ENCODE measurements at places on chromosomes 4 and X.

DNA sequence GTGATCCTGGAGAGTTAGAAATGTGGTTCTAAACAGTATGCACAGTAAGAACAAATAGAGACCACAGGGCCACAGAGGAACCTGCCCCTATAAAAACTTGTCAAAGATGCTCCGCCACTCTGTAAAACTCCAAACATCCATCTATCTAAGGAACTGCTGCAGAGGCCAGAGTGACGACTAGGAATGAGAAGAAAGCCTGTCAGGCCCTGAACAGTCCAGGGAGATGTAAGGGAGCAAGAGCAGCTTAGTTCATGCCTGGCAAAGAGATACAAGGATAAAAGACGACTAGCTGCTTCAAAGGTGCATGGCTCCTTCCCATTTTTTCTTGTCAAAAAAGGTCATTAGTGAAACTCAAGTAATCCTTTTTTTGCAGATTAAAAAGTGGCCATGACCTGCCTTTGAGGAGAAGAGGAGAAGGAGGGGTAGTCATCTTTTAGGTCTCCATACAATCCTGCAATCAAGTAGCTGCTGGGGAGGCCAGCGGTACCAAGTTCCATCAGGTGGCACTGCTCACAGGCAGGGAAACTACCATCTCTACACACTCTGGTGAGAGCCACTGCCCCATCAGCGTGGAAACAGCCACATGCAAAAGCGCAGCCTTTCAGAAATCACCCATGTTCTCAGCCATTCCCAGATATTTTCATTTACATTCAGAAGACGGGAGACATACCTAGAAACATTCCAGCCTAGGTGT lies 162.1 kb downstream of the TSPAN5 start:
- no peak for DNase-seq

DNA sequence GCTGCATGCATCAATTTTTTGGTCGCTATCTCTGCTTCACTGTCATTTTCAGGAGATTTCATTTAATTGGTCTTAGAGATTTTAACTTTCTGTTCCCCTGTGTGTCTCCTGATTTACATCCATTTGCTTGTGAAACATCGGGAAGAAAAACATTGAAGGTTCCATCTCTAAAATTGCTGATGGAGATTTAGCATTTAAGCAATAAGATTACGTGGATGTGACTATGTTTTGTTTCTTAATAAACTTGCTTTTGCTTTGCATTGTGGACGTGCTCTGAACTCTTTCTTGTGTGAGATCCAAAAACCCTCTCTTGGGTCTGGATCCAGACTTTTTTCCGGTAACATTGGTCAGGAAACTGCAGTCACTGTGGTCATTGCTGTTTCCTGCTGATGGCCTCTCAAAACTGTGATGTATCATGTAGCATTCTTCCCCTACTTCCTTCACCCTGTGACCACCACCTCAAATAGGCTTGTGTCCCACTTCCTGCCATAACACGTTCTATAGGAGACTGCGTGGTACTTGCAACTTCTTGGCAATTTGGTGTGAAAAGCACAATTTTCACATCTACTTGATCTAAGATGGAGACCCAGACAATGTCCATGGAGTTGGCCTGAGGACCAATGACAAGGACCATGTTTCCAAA lies 4.9 kb downstream of the CXCL2 start:
- no peak for DNase-seq

DNA sequence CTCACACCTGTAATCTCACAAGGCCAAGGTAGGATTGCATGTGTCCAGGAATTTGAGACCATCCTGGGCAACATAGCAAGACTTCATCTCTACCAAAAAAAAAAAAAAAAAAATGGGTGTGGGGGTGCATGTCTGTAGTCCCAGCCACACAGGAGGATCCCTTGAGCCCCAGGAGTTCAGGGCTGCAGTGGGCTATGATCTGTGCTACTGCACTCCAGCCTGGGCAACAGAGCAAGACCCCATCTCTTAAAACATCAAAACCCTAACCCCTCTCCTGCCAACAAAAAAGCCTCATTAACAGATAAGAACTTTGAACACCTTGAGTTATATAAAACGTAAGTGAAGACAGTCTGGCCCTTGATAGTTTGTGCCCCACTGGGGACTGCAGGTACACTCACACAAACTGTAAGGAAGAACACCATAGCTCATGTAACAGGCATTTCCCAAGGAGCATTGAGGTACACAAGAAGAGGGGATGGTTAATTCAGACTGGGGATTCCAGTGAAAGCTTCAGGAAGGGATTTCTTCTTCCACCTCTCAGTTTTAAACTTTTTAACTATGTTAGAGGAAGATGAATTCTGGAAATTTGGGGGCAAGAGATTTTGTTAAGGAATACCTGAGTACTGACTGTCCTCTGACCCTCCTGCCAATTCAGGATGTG lies 34.7 kb downstream of the RBPJ start:
- no peak for DNase-seq

GRCh38 chrX:34654696-34655490 lies 2.2 kb downstream of the TMEM47 start:
- DNase-seq, result no peak

DNA sequence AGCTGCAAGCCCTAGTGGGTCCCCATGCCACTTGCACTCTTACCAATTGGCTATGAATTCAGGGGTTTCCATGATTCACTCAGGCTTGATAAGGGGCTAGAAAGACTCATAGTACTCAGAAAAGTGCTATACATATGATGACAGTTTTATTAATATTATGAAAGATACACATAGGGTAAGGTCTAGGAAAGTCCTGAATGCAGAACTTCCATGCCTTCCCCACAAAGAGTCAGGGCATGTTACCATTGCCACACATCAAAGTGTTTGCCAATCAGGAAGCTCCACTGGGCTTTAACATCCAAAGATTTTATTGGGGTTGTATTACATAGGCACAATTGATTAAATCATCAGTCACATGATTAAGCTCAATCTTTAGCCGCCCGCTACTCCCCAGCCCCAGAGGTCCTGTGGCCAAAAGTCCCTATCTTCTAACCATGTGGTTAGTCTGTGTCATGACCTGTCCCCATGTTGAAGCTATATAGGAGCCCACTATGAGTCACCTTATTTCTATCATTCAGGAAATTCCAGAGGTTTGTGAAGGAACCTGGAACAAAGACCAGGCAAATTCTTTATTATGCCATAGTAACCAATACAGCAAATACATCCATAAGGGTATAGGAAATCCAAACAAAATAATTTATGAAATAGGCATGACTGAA lies 635.6 kb downstream of the STPG2 start:
- DNase-seq, result no peak

- DNase-seq, result no peak
These were observed 71.8 kb downstream of the RTL9 start for GRCh38 chrX:110430293-110431076.

DNA sequence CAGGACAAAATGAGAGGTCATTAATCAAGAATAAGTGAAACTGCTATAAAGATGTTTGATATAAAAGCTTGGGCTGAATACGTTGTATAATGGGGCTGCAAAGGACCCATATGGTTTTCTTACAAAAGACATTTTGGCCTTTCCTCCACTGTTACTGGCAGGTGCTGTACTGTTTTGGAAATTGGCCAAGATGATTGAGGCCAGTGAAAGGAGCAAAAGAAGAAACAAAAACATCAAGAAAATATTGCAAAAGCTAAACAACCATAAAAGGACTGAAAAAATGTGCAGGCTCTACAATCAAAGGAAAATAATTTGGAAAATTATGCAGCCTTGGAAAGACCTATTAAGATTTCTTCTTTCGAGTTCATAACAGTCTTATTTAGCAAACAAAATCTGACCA lies 222.2 kb upstream of the PPP1R2C start:
- DNase-seq, result no peak

- DNase-seq, result no peak
These were observed 31.4 kb downstream of the HOPX start for GRCh38 chr4:56649445-56650261.

GRCh38 chr4:87339440-87339839 lies 16.8 kb upstream of the HSD17B13 start:
- no peak for DNase-seq

DNA sequence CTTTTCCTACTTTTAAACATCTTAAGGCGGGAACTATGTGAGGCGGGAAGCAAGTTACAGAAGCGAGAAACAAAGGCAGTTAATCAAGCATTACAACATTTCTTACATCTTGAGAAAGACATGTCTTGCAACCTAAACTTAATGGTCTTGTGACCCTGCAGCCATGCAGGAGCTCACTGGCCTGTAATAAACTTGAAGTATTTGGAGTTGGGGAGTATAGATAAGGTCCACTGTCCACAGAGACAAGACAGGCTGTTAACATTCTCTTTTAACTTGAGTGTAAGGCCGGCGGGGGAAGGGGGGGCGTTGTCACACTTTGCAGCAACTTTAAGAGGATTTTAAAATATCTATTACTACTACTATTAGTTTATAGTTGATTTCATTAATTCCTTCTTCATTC lies 10.3 kb upstream of the UGT8 start:
- no peak for DNase-seq

GRCh38 chr4:113943085-113943484 lies 36.4 kb downstream of the ARSJ start:
- DNase-seq, result no peak

DNA sequence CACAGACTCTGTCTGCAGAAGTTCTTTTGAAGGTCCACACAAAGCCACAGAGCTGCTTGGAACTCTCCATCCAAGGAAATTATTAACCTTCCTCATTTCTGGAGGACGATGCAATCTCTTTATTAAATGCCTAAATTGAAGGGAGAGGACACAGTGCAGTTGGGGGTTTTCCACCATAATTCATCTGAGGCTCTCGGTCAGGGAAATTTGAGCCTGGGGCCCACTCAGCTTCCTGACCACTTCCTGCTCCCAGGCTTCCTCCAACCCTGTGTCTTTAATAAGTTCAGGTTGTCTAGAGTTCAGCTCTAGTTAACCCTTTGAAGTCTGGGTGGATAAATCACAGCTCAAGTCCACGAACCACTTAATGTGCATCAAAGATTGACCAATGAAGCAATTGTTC lies 58.5 kb downstream of the PRPS1 start:
- no peak for DNase-seq

DNA sequence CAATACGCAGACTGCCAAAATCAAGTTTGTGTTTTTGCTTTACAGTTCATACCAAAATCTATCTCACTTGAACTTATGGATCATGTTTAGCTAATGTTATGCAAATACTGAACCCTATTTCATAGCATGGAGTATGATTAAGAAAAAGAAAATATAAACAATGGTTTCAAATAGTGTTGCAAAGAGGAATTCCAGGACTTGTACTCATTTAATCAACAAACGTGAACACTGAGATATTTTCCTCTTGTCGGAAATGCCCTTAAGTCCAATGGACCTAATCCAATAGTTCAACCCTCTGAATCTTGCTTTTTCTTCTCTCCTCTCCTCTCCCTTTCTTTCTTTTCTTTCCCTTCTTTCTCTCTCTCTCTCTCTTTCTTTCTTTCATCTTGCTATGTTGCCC lies 30.8 kb downstream of the RASL11B start:
- DNase-seq, result no peak

DNA sequence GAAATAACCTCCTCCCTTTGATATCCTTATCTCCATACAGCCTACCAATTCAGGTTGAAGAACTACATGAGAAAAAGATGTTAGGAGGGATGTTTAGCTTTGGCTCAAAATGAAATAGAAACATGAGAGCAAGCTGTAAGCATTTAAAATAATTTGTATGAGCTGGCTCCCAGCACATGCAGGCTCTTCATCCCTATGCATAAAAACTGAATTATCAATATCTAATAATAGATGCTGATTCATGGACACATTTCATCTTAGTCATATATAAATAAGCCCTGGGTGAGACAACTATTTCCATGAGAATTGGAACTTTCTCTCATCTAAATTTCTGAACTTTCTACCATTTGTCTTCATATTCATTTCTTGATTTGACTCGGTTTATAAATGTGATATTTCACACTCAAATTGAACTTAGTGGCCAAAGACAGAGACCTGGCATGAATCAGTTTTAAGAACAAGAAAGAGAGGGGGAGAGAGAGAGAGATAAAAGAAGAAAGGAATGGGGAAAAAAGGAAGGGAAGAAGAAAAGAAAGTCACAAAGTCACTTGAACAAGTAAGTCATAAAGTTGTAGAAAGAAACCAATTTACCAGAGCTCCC lies 48.9 kb upstream of the GPR174 start:
- no peak for DNase-seq

DNA sequence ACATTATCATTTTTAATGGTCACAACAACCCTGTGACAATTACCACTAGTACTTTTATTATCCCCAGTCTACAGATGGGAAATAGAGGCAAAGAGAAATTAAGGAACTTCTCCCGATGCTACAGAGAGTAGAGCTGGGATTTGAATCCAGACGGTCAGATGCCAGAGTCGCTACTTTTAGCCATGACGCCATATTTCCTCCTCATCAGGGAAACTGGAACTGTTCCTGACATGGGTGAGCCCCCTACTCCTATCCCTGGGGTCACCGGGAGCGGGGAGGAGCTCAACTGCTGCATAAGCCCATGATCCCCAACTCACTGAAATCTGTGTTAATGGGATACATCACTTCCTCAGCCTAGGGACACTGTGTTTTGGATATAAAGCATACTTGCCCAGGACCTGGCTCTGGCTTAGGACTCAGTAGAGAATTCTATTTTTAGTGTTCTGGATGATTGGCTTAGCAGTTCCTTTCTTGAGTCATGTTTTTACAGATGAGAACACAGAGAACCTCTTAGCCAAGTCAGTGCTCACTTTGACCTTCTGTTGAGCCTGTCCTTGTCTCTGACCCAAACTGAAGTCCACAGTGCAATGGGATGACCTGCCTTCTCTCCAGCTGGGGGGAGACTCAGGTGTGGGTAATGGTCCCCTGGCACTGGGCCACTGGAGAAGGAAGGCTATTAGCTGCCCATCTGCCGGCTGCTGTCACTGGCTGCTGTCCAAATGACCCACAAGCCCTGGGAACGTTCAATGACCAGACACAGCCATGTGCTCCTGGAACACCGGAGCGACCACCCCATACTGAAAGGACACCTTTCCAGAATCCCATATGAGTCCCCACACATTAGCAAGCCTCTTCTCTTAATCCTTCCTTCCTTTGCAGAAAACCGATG lies 90.8 kb upstream of the SHISA3 start:
- no peak for DNase-seq

DNA sequence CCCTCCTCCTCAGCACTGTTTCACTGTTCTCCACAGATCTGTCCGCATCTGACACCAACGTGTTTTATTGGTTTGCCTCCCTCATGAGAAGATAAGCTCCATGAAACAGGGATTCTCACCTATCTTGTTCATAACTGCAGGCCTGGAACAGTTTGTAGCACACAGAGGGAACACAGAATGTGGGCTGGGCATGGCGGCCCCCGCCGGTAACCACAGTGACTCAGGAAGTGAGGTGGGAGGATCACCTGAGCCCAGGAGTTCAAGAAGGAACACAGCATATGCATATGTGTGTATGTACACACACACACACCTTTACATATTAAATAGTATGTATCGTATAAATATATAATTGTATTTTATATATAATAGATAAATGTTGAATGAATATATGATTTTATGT lies 168.6 kb downstream of the AFAP1 start:
- peak; percentile 20 for DNase-seq

DNA sequence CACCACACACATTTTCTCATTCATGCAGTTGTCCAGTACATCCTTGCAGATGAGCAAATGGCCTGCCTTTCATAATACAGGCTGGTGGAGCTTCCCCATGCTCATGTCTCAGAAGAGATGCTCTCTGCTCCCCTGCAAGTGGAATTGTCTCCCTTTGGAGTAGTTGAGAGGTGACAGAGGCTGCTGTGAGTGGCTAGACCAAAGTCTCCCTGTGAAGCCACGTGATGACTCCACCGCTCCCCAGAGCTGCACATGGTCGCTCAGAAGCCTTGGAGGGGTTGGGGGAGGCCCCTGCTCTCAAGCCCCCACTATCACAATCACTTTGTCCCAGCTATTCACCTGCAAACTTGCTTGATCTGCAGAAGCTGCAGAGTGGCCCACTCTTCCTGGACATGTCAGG lies 1.5 kb upstream of the GPR78 start:
- DNase-seq, result no peak
